Esophagus mucosa (tissue), 1 donor: ENCODE measurements at places on chromosomes 7 and 10. TPM values are rescaled to one million over a fixed set of nuclear protein-coding genes. Genes with fewer than 3 reads are reported as not detected.
A peak's percentile ranks its signal among the peaks of the same experiment; 100 is the strongest.

DNA sequence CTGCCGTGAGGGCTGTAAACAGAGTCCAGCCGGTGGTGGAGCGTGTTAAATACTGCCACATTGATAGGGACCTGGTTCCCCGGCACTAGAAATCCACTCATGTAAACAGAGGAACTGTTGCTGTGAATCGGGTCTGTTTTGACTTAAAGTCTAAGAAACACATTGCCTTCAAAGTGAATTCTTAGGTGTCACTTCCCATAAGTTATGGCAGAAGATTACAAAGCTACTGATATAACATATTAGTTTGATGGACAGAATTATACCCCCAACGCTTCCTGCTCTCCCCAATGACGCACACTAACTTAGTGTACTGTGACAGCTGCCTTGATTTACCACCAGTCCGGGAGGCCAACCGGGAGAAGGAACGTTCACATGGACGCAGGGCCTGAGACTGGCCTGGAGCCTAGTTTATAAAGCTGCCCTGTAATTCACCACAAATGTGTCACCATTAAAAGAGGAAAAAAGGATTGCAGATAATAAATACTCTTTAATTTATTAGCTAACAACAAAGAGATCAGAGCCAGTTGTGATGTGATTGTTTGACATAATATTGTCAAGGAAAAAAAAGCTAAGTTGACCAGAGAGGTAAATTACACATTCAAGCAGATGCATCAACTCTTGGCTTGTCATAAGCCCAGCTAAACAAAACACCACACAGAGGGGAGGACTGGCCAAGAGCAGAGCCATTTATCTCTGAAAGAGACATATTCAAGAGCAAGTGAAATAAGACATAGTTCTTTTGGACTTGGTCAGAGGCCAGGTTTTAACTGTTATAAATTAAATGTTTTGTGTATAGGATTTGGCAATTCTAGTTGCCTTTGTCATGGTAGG, 820.6 kb downstream of the LRMDA start:
- no peak for ATAC-seq

GRCh38 chr10:80324086-80324485, 32.5 kb downstream of the DYDC1 start:
- ATAC-seq = no peak

ZNF736 gene
- total RNA-seq = 4.2 TPM

FAM24B gene
- 2.0 TPM for total RNA-seq

DNA sequence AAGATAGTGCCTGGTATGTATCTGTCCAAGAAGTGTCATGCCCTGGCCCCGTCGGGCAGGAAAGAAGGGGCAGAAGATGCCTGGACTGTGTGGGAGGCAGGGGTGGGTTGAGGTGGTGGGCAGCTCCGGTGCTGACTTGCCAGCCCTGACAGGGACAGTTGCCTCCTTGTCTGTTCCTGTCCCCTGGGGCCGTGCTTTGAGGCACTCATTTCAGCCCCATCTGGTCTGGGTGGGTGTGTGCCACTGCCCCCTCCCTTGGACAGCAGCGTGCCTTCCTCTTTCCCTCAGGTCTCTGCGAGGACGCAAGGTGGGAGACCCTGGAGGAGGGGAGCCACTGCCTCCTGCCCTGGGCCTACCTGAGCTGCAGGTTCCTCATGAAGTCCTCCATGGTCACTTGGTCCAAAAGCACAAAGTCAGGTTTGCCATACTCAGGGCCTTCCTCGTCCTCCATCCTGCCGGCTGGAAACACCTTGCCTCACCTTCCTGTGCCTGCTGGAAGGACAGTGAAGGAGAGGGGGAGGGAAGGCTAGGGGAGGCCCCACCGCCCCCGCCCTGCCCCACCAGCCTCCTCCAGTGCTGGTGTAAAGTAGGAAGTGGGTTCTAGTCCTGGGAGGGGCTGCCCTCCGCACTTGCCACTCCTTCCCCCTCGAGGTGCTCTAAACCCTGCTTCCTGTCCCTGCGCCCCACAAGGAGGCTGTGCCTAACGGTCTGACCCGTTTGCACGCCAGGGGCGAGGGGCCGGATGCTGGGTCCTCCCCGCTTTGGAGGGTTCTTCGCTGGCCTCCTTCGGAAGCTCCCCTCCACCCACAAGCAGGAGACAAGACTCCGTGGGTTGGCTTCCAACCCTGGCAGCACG, at the start of gene MYO1G:
Gene MYO1G (minus strand): TSS at position 505 of the 856 bp plus-strand sequence. CDS start 54 bp downstream, at position 451.
- peak; percentile 50 for ATAC-seq

GARIN1A gene
- total RNA-seq = 0.84 TPM

CPEB3 gene
- total RNA-seq = 5.1 TPM

GRCh38 chr7:131606346-131607290, 50.2 kb upstream of the PODXL start:
- no peak for ATAC-seq

- peak; percentile 25 for ATAC-seq
Measured at GRCh38 chr10:43229208-43230061, 37.4 kb downstream of the RASGEF1A start.

- ATAC-seq = no peak
Measured at GRCh38 chr7:4713183-4713784, 31.2 kb downstream of the FOXK1 start.

GRCh38 chr7:103343758-103344452, 662 bp downstream of the DNAJC2 start:
- ATAC-seq = peak; percentile 33

EEPD1 gene
- total RNA-seq = 2.9 TPM

GRCh38 chr10:123674741-123675140, 8.6 kb downstream of the GPR26 start:
- no peak for ATAC-seq

GRCh38 chr10:68366600-68366999, 33.9 kb upstream of the PBLD start:
- ATAC-seq = no peak

GRCh38 chr10:8057636-8058273, 3.3 kb downstream of the GATA3 start:
- no peak for ATAC-seq

GRCh38 chr10:119541459-119542356, 811 bp downstream of the RGS10 start:
- no peak for ATAC-seq

DNA sequence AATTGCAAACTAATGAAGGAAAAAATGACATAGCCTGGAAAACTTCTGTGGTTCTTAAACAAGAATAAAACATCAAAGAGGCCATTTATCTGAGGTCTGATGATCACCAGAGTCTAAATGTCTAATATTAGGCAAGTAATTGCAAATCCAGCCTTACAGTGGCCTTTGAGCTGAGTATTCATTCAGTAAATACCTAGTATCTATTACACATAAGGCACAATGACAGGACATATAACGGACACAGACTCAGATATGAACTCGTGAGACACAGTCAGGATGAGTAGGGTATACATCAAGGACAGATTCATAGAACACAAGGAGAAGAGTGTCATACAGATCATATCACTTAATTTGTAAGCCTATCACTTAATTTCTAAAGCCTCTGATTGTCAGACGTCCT, 16.8 kb downstream of the GPAM start:
- ATAC-seq = no peak

DNA sequence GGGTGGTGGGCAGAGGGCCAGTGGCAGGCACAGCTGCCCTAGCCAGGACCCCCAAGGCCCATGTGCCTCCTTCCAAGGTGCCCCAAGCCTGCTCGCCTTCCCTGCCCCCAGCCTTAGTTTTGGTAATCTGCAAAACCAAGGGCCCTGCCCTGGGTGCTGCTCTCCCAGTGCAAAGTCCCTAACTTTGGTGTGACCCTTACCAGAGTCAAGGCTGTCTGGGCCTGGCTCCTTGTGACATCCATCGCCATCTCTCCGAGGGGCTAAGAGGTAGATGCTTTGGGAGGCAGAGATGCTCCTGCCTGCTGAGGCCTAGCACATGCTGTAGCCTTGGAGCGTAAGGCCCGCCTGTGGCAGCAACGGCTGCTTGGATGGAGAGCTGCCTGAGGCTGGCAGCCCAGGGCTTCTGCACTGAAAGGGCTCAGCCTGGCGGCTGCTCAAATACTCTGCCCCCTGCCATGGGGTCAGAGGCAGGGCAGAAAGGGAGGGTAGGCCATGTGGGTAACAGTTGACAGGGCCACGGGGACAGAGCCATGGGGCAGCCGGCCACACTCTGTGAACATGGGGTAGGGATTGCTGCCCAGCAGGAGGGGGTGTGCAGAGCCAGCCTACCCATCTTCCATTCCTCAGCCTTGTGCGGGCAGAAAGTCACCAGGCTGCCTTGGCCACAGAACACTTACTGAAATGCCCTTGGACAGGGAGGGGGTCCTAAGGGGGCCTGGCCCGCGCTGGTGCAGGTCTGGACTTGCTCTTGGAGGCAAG, 17.9 kb upstream of the MYL7 start:
- no peak for ATAC-seq

OR6V1 gene
- not detected for total RNA-seq

DNA sequence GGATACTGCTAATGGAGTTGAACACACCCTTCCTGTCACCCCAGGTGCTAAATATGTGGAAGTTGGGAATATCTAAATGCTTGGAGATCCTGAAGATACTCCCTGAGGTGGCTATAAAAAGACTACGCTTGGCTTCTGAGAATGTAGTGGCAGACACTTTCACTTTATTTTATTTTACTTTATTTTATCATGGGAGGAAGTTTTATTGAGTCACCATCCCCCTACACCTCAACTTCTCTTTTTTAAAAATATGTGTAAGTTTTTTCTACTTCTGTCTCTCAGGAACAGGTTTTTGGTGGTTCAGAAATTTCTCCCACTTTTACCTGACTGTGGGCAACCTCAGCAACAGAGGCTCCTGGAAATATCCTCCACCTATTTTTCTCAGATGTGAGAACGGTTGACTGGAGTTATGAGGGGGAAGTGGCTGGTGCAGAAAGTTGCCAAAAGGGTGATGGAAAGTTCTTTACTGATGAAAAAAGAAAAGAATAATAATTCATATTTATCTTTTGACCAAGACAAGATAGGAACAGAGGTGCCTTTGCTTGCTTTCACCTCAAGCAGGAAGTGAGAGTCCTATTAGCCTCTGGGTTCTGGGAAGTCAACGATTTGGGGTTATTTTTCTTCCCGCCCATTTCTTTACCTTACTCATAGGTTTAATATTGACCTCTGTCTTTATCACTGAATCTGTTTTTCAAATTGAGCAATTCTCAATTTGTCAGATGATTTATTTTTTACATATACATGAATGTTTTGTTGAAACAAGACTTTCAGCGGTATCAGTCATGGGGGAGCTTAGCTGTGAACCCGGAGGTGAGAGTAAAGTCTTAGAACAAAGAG, 103.6 kb downstream of the AHR start:
- ATAC-seq = no peak

DNA sequence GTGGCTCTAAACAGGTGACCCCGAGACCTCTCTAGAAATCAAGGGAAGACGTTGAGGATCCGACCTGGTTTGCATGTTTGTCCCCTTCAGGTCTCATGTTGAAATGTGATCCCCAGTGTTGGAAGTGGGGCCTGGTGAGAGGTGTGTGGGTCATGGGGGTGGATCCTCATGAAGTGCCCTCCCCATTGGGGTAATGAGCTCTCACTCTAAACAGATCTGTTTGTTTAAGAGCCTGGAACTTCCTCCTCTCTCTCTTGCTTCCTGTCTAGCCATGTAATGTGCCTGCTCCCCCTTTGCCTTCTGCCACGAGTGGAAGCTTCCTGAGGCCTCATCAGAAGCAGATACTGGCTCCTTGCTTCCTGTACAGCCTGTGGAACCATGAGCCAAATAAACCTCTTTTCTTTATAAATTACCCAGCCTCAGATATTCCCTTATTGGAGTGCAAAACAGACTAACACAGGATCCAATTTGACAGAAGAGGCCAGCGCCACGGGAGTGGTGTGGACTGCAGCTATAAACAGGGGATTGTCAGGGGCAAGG, 10.8 kb upstream of the POLM start:
- ATAC-seq = no peak

VAX1 gene
- 0.12 TPM for total RNA-seq

- ATAC-seq = no peak
Measured at GRCh38 chr7:148442933-148443332, 147.6 kb upstream of the C7orf33 start.

ACHE gene
- 0.44 TPM for total RNA-seq

DNA sequence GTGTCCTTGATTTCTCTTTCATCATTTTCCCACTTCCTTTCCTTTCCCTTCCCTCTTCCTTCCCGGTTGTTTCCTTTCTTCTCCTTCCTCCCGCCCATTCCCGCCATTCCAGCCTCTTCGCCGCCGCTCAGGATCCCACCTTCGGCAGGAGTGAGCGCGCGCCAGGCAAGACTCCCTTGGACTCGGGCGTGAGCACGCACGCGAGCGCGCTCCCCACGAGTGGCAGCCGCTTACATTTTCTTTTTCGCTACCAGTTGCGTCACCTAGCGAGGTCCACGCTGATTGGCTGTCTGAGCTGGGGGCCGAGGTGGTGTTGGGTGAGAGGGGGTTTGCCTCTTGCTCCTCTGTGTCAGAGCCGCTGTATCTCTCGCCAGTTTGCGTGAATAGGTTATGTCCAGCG, 11.8 kb downstream of the ZAN start:
- ATAC-seq = no peak

GRCh38 chr7:148266795-148267194, 323.8 kb upstream of the C7orf33 start:
- ATAC-seq = no peak

DNA sequence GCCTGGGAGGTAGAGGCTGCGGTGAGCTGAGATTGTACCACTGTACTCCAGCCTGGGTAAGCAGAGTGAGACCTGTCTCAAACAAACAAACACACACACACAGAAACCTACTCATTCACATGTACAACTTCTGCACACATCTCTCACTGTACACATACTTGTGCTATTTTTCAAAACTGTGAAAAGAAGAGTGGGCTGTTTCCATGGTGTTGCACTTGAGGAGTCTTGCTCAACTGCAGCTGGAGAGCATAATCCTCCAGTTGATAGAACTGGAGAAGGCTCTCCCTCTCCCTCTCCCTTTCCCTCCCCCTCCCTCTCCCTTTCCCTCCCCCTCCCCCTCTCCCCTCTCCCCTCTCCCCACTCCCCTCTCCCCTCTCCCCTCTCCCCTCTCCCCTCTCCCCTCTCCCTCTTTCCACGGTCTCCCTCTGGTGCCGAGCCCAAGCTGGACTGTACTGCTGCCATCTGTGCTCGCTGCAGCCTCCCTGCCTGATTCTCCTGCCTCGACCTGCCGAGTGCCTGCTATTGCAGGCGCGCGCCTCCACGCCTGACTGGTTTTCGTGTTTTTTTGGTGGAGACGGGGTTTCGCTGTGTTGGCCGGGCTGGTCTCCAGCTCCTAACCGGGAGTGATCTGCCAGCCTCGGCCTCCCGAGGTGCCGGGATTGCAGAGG, 43.7 kb upstream of the DLD start:
- ATAC-seq = no peak

PLEKHA1 gene
- total RNA-seq = 39.5 TPM

DNA sequence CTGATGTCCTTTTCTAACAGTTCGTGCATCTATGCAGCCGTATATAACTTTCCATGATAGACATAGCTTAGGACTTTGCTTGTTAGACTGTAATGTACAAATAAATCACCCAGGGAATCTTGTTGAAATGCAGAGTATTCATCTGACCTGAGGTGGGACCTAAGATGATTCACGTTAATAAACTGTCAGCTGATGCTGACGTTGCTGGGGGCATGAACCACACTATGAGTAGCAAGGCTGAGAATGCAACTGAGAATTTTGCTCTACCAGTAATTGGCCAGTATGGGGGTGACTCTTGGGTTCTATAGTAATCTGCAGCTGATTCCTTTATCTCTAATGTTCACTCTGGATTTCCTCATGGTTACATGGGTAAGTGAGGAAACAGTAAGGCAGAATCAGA, 130.1 kb upstream of the MALRD1 start:
- ATAC-seq = no peak

TSPAN14 gene
- total RNA-seq = 94.6 TPM
